Activated naive CD4-positive, alpha-beta T cell (primary cell): ENCODE measurements at places on chromosomes 3 and 15.

DNA sequence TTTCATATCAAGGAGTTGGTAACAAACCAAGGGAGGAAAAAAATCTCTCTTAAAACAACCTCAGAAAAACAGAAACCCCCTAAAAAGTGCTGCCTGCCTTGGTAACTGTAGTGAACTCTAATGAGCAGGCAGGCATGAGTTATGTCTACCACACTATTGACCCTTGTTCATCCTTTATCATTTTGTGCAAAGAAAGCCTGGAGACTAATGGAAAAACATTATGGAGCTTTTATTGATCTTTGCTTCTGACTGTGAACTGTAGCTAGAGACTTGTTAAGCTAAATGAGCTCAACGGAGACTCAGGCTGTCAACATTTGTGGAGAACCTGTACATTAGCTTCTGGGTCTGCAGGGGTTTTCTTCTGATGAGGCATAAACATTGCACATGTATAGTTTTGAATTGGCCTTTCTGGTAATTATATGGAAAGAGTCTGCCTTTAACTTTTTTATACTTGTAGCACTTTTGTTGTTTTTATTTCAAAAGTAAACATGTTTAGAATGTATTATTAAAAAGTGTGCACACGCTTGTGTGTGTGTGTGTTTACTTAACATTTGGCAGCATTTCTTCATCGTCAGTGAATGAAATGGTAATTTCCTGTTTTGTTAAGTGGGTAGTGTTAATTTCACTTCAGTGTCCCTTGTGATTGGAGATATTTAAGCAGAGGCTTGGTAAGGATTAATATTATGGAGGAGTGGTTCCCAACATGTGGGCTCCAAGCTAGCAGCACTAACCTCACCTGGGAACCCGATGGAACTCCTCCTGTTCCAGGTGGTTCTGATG lies 15.9 kb upstream of the SPTSSB start:
- DNase-seq: no peak

DNA sequence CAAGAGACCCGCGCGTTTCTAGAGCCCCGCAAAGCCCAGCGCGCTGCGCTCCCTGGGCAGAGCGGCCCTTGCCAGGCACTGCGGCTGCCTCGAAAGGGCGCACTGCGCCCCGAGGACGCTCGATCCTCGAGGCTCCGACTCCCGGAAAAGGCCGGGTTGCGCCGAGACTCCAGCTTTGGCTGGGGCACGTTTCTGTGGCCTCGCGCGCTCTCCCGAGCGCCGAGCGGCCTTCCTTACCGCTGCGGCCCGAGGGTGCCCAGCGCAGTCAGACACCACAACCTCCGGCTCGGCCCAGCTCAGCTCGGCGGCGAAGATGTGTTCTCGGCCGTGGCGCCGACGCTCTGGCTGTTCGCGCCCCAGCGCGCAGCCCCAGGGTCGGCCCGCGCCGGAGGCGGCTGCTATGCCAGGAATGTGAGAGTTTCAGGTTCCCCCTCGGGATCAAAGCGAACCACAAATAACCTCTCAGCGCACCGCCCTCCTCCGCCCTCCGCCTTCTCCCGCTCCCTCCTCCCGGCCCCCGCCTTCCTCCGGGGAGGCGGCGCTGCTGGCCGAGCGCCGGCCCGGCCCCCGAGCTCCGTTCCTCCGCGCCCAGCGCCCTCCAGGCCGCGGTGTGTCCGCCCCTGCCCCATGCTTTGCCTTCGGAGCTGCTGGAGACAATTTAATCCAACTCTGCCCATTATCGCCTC lies at the start of gene AMOTL2:
Gene AMOTL2 (minus strand): TSS at position 343 of the 686 bp plus-strand sequence. CDS start 3,014 bp downstream, outside the sequence.
- DNase-seq: no peak

DNA sequence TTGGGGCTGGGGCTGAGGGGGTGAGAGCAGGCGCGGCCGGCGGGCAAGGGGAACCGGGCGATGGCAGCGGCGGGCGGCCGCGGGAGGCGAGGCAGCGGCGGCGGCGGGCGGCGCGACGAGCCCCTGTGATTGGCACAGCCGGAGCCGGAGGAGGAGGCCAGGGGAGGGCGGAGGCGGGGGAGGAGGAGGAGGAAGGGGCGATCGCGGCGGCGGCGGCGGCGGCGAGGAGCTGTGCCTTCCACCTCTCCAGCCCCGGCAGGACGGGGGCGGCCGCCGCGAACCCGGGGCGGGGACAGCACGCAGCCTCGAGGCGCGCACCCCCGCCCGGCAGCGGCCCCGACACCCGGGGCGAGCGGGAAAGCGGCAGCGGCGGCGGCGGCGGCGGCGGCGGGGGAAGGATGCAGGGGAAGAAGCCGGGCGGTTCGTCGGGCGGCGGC lies at the start of gene SLCO3A1:
Gene SLCO3A1 (plus strand): TSS at position 198 of the 437 bp plus-strand sequence.
- peak; percentile 42 for DNase-seq

- no peak for DNase-seq
Observed at GRCh38 chr15:79987969-79988368, 17.0 kb upstream of the BCL2A1 start.

- DNase-seq: no peak
Observed at GRCh38 chr15:68537506-68537905, 41.3 kb upstream of the CORO2B start.

DNA sequence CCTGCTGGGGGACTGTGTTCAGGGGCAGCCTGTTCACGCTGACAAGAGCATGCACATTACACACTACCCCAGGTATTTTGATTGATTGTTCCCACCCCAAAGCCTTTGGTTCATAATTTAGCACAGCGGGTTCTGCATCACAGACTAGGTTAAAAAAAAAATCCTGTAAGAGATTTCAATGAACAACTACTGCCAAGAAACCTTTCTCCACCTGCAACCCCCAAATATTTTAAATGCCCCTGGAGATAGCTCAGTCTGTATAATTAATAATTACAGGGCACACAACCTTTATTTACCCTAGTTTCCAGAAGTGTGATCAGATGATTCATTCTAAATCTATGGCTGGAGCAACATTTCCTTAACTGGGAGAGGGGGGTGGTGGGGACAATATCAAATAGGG lies 87.6 kb downstream of the NR2F2 start:
- DNase-seq: no peak

DNA sequence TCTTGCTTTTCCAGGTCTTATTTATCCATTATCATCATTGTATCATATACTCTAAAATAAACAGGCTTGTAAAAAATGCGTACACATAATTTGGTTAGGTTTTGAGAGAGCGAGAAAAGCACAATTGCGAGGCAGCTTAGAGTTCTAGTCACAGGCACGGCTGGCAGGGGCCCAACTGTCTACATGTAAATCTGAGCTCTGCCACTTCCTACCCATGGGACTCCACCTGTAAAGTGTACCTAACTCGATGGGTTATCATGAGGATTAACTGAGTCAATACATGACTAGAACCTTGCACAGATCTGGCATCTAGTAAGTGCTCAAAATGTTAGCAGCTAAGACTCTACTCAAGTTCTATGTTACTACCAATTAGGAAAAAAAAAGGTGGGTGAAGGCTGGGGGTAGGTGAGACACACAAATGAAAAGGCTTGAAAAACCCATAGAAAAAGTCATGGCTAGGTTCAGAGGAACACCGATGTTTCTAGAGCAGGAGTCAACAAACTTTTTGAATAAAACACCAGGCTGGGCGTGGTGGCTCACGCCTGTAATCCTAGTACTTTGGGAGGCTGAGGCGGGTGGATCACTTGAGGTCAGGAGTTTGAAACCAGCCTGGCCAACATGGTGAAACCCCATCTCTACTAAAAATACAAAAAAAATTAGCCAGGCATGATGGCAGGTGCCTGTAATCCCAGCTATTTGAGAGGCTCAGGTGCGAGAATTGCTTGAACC lies 36.2 kb downstream of the GLB1 start:
- DNase-seq: peak; percentile 6

GRCh38 chr15:40452296-40453090 lies 11.7 kb downstream of the BAHD1 start:
- no peak for DNase-seq
